ENCODE measurements at places on chromosomes 7 and 10.

GRCh38 chr10:19818876-19819275, 2.6 kb downstream of the PLXDC2 start:
- no peak for DNase-seq

DNA sequence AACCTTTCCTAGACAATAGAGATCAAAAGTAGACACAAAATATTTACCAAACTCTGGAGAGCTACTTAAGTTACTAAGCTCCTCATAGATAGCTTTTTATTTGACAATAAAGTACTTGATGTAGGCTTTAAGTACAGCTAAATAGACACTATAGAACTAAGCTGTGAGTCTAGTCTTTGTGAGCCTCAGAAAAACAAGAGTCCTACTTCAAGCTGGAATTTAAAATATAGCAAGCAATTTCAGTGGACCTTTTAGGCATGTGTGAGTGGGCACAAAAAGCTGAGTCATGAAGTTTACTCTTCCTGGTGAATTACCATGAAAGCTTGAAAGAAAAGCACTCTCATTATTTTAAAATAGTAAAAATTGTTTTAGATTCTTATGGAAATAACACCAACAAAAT, 76.1 kb downstream of the ADD3 start:
- DNase-seq, result no peak

GRCh38 chr10:102780527-102780808, 36.7 kb downstream of the WBP1L start:
- DNase-seq, result no peak

- no peak for DNase-seq
These were observed 114.9 kb upstream of the ANKRD1 start for GRCh38 chr10:91035650-91036292.

DNA sequence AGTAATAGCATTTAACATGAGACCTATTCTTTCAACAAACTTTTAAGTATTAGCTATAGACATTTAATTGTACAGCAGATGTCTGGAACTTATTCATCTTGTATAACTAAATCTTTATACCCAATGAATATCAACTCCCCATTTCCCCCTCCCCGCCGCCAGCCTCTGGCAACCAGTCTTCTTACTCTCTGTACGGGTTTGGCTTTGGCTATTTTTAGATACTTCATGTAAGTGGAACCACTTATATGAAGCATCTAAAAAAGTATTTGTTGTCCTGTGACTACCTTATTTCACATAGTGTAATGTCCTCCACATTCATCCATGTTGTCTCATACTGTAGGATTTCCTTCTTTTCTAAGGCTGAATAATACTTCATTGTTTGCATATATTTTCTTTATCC, 60.8 kb downstream of the RAB18 start:
- DNase-seq, result no peak

- DNase-seq, result no peak
These were observed 52.6 kb downstream of the TSPAN15 start for GRCh38 chr10:69503896-69504265.
